ENCODE measurements at places on chromosomes 1 and 21.

DNA sequence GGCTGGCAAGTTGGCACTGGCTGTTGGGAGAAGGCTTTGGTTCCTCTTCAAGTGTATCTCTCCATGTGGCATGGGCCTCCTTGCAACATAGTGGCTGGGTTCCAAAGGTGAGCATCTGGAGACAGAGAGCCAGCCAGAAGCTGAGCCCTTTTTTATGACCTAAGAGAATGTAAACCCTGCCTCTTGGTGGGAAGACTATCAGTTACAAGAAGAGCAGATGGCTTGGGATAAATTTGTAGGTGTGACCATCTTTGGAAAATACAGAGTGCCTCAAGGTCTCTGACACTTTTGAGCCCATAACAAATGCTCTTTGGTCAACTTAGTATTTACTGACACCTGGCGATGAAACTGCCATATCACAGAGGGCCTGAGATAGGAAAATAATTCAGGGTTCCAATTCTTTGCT is 31.4 kb upstream of the PRELP start:
- no peak for DNase-seq

DNA sequence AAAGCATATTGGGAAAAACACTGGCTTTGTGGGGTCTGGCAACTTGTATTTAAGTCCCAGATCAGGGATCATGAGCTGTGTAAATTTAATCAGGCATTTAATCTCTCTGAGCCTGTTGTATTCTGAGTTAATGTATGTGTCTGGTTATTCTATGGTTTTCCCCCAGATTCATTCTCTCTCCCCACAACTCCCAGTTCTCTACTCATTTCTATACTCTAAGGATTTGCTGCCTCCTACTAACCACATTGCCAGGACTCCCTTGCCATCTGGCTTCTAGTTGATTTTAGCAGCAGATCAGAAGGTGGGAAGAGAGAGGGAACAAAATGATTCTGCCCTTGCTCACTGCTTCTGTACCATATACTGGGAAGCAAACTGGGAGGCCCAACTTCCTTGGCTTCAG is 31.4 kb upstream of the S1PR1 start:
- no peak for DNase-seq

DNA sequence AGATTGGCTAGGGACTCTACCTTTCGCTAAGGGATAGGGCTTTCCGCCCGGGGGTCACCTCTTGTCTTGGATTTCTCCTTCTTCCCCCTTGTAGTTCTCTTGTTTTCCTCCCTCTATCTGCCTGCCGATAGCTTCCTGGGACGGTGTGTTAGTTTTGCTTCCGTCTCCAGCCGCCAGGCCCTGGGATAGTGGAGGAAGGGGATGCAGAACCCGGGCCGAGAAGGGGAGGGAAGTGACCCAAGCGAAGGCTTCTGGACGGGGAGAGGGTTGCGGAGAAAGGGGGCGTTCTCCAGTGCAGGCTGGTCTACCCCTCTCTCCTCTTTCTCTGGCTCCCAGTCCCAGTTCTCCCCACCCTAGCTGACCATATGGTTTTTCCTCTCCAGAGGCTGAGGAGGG is 871 bp downstream of the TUFT1 start:
- no peak for DNase-seq

DNA sequence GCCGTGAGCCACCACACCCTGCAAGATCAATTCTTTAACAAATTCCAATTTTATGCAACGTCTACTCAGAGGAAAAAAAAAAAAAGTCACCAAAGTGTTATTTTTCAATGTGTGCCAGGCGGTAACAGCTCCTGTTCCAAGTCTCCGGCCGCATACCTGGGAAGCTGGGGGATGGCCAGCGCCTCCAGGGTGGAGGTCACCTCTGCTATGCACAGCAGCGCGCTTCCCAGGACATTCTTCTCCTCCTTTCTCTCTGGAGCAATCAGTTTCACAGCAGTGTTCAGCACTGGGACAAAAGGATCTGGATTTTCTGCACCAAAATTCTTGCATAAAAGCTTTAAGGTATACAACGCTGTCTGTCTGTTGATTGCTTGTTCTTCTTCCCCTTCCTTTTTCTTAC is 34.3 kb downstream of the LGALS8 start:
- no peak for DNase-seq

DNA sequence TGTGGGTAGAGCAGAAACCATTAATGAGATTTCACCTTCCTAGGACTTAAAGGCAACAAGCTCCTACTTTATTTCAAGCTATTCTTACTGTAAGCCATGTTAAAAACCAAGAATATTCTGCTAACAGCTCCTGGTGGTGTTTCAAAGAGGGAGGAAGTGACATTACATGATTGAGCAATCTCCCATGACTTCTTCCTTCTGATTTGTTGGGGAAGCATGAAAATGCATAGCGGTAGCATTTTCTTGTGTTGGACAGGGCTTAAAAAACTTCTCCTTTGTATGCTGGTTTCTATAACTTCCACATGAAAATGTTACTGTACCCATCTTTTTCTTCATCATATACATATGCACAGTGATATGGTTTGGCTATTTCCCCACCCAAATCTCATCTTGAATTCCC is 297.0 kb upstream of the SNX7 start:
- no peak for DNase-seq

GRCh38 chr1:241138248-241138647 is 218.8 kb downstream of the RGS7 start:
- DNase-seq = no peak

DNA sequence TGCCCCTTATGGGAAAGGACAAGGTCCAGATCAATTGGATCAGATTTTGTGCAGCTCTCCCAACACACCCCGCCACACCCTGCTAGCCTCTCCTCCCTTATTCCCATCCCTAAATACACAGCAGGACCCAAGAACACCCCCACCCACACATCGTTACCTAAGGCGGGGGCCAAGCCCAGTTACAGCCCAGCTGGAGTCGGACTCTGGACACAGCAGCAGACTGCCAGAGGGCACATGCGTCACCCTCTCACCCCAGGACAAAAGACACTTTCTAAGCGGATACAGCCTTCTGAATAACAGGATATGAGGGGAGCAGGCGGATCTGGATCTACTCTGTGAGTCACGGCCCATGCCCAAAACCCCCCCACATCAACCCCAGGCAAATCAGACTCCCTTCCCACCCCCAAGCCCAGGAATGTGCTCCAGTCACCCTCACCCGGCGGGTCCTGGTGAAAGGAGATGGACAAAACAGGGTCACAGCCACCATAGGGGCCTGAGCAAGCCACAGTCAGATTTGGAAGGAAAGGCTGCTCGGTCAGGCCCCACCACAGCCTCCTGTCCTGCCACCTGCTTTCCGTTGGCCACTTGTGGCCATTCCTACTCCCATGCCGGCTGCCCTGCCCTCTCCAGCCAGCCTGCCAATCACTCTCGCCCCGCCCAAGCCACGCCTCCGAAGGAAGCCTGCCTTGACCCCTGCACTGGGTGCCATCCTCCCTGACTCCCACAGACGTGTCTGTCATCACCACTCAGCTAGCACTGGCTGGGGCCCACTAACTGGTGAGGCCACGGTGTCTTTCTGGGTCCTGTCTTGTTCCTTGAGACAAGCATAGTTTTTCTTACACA is 4.0 kb downstream of the S100A16 start:
- no peak for DNase-seq

- no peak for DNase-seq
Measured at GRCh38 chr1:177798614-177799013, 171.2 kb downstream of the SEC16B start.

GRCh38 chr1:109659145-109659544 is 3.2 kb downstream of the GSTM4 start:
- no peak for DNase-seq

DNA sequence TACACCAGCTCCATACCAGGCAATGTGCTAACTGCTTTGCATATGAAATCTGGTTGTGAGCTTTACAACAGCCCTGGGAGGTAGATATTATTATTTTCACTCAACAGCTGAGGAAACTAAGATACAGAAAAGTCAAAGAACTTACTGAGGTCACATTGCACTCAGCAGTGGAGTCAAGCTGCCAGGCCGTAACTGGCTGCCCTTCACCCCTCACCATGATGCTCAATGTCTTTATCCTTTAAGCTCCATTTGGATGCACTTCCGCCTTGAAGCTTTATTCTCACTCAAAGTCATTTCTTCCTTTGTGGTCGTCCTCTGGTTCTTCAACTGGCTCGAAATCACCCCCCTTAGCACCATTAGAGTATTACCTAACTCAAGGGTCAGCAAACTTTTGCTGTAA is 81.7 kb upstream of the RALGPS2 start:
- no peak for DNase-seq

DNA sequence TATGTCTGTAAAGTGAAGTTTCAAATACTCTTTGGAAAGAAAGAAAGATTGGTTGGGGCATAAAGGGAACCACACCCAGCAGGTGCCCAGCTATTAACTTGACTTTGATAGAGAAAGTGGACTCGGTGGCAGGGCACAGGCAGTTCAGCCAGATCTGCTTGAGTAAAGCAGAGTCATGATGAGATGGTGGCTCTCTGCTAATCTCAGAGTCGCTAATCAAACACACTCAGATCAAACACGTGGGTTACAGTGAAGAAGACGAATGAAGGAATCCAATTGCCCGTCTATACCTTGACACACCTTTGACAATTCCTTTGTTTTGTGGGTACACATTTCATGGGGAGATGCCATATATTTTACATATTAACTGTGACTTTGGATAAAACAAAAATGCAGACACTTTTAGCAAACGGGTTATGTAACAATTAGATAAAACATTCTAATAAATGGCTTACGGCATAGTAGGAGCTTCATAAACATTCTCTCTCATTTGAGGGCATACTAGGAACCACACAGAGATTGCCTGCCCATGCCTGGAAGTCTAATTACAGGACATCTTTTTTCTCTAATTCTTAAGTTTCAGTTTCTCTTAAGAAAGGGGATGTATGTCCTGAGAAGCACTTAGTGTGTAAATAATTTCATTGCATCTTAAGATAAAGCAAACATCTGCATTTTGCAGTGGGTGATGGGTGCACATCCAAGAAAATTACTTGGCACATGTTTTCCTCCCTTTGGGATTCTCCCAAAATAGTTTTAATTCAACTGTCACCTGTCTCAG is 7.2 kb downstream of the CBR1 start:
- no peak for DNase-seq

DNA sequence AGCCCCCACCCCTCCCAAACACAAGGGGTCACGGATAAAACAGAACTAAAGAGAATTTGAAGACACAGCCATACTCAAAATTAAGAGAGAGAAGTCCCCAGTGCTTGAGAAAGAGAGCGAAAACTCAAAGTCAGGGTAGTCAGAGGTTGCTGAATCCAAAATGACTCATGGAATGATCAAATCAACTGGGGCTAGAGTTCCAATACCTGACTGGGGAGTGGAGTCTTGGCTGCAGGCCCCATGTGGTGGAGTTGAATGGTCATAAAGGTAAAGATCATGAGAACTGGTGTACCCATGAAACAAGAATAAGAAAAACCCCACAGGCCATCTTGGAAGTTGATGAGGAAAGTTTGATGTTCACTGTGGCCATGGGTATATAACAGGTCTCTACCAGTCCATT is 84.5 kb upstream of the LRRN2 start:
- DNase-seq = no peak

DNA sequence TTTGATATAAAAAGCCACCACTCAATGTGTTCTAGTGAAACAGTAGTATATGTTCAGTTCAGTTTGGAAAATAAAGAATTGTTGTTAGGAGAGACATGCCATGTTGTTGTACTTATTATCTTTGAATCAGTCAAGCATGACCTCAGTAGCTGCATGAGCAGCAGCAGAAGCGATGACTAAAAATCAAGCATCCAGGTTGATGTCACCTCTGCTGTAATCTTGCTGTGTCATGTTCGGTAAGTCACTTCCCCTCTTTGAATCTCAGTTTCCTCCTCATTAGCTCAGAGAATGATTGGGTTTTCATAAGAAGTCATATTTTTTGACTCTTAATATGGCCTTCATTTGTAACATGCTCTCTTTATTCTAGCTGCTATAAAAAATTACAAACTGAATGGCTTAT is 428.4 kb upstream of the B3GALT2 start:
- DNase-seq = no peak

GRCh38 chr21:36209626-36210171 is 53.1 kb downstream of the DOP1B start:
- no peak for DNase-seq
